ENCODE measurements at places on chromosomes 7 and 10.

- no peak for DNase-seq
These were observed 277.0 kb upstream of the NRP1 start for GRCh38 chr10:33611423-33611822.

GRCh38 chr7:153370092-153370491 is 610.5 kb downstream of the ACTR3B start:
- DNase-seq: no peak

GRCh38 chr10:5413012-5413938 is 918 bp downstream of the NET1 start:
- DNase-seq: no peak

GRCh38 chr10:124576526-124577420 is 115.2 kb downstream of the LHPP start:
- no peak for DNase-seq

DNA sequence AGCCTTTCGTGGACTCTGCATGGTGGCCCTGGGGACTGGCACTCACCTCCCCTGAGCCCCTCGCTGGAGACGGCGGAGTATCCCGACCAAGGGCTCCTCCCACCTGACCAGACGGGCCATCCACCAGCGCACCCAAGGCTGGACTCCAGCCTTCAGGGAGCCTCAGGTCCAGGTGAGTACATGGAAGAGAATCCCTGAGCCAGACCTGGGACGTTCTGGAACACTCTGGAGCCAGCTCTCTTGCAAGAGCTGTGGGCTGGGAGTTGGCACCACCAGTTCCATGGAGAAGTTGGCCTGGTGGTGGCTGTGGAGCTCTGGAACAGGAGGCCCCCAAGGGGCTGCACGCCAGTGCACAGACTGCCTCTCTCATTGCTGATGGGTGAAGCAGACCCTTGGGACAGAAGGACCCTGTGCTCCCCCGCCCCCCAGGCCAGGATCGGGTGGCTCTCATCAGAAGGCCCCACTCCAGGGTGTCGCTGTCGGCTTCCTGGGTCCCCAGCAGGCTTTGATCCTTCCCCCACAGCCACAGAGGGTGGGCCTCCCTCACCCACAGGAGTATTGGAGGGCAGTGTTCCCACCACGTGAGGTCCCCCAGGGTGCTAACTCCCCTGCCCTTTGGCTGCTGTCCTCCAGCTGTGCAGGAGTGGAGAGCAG is 189.9 kb downstream of the EBF3 start:
- no peak for DNase-seq

GRCh38 chr10:54559498-54559897 is 241.5 kb downstream of the PCDH15 start:
- no peak for DNase-seq

- DNase-seq: no peak
These were observed 52.9 kb downstream of the ZRANB1 start for GRCh38 chr10:124994573-124995473.

- DNase-seq: no peak
These were observed 57.4 kb downstream of the GPR158 start for GRCh38 chr10:25232204-25232603.

- DNase-seq: no peak
These were observed 127.4 kb upstream of the TEX47 start for GRCh38 chr7:88922944-88923343.

- no peak for DNase-seq
These were observed 68.0 kb upstream of the CACNA2D1 start for GRCh38 chr7:82511542-82511941.

- no peak for DNase-seq
These were observed 599.2 kb upstream of the PCDH15 start for GRCh38 chr10:55400075-55400849.

Measured in stimulated activated CD4-positive, alpha-beta T cell treated with anti-CD3 and anti-CD28 coated beads, Interleukin-1b, Interleukin-23, amount 100 ng/mL, for 1 hour (primary cell).